ENCODE measurements at places on chromosomes 2 and 18.

GRCh38 chr2:7719876-7720275 is 802.7 kb downstream of the RNF144A start:
- no peak for DNase-seq

DNA sequence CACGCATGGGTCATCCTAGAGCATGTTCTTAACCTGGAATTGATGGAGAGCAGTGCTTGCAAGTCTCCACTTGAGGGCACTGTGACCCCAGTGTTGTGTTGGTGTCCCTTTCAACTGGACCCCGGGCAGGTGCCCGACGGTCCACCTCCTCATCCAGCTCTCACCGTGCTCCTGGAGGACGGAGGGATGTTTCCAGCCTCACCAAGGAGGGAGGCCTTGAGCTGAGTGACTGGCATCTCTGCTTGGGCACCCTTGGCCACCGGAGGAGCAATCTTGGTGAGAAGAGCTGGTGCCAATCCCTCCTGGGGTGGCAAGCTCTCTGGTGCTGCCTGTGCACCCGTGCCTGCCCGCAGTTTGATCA is 45.4 kb upstream of the ASB18 start:
- DNase-seq = no peak

DNA sequence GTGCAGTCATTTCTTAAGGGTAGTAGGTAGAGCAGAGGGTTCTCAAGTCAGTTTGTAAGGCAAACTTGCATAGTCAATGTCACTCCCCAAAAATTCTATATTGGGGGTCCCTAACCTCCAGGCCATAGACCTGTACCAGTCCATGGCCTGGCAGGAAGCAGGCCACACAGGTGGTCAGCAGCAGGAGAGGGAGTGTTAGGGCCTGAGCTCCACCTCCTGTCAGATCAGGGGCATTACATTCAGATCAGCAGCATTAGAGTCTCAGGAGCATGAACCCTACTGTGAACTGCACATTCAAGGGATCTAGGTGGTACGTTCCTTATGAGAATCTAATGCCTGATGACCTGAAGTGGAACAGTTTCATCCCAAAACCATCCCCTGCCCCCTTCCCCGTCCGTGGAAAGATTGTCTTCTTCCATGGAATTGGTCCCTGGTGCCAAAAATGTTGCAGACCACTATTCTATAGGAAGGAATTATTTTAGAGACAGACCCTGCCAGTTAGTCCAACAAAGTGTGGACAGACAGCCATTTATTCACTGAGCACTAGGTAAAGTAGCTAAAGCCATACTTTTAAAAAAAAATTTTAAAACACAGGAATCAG is 6.7 kb downstream of the COA5 start:
- peak; percentile 49 for DNase-seq

DNA sequence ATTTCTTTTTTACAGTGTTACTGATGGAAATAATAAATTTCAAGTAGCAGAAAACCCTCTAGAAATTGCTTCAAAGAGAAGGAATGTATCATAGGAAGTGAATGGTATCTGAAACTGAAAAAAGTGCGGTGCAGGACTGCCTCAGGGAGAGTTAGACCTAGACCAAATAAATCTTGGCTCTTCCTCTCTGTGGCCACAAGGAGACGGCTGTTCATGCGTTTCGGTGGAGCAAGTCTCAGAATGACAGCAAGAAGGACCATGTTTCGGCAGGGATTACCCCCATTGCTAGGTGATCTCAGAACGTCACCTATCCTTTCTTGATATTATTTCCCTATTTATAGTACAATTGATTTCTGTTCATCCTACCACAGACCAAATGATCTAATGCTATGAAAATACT is 522.3 kb downstream of the SOX11 start:
- no peak for DNase-seq

DNA sequence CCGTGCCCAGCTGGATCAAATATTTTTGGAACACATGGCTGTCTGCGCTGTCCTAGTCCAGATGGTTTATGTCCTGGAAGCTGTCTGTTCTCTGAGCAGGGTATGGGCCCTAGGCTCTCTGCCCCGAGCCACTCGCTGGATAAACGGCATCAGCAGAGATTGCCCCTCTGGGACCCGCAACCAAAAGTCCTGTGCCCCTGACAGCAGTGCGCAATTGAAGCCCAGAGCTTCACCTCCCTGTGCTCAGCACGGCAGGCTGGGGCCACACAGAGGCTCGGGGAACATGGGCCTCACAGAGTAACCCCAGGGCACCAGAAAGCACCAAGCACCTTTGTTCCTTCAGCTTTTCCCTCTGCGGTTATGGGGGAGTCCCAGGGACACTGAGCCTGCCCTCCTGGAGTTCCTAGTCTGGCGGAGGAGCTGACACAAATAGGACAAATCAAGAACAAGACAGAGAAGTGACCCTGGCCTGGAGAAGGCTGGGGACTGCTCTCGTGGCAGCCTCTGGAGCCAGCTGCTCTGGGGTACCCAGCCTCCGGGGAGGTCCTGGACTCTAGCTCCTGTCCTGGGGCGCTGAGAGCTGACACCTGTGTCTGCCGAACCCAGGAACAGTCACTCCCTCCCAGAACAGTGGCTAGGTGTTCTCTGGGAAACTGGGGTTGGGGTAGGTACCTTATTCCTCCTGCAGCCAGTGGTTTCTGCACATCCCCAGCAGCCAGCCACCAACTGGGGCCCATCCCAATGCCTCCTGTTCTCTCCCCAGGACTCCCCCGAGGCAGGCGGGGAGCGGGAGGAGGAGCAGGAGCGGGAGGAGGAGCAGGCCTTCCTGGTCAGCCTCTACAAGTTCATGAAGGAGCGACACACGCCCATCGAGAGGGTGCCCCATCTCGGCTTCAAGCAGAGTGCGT is 12.3 kb downstream of the ARID5A start:
- DNase-seq = no peak

DNA sequence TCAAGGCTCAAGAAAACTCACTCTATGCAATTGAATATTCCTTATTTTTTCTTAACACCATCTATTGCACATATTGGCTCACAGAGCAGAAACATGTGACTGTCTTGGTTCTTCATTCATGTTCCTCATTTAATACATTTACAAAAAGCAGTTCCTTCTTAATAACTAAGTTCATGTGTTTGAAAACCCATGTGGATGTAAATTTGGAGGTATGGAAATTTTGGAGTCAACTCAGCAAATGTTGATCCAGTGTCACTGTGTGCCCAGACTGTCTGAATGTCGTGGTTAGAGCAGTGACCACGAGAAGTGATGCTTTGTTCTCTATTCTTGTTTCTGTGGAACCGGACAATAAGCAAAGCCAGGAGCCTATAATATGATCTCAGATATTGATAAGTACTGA is 299.1 kb downstream of the SETBP1 start:
- no peak for DNase-seq

DNA sequence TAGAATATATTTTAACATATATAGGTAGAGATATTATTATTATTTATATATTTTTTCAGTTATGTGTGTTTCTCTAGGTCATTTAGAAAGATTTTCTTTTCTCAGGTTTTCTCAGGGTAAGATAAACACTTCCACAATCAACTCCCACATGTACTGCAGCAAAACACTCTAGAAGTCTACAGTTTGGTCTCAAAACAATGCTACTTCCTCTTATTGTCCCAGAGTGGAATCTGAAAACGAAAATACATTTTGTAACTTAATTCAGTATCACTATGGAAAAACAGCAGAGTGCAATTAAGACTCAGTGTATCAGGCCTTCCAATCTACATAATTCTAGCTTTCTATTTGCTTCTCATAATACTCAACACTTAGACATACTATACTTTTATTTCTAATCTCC is 190.1 kb upstream of the SLC35G4 start:
- DNase-seq = no peak

GRCh38 chr2:237529452-237530402 is 36.6 kb upstream of the PRLH start:
- no peak for DNase-seq

DNA sequence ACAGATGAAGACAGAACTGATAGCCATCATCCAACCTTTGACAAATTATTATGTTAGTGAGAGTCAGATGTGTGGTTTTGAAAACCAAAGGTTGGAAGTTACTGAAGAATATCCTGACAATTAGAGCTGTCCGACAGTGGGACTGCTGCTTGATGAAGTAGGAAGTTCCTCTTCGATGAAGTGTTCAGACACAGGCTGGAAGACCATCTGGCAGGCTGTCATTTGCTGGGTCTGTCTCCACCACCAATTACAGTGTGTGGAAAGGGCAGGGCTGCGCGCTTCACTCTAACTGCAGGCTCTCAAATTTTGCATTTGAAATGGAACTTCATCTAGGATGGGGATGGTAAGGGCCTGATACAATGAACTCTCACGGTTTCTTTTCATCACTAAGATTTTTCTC is 313.8 kb downstream of the PIK3C3 start:
- no peak for DNase-seq

DNA sequence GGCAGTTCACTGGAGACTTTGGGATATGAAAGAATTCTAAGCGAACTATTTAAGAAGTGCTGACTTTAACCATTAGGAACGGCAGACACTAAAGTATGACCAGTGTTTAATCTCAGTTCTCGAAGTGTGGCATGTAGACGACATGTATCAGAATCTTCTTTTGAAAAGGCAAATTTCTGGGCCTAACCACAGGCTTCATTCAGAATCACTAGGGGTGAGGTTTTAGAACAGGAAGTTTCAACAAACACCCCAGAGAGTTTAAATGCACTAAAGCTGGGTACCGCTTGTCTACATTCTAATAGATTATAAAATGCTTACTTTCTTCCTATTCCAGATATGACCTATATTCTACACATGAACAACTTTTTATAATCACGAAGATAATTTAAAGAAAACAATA is 180.3 kb downstream of the ANKRD44 start:
- DNase-seq = no peak

- DNase-seq = no peak
These were observed 180.7 kb downstream of the SUCLG1 start for GRCh38 chr2:84278386-84278785.

GRCh38 chr2:236874866-236875481 is 210.7 kb upstream of the COPS8 start:
- no peak for DNase-seq

- no peak for DNase-seq
These were observed 173.8 kb upstream of the HDAC4 start for GRCh38 chr2:239574434-239575156.

- no peak for DNase-seq
These were observed 7.4 kb downstream of the PLEKHB2 start for GRCh38 chr2:131112529-131112928.

DNA sequence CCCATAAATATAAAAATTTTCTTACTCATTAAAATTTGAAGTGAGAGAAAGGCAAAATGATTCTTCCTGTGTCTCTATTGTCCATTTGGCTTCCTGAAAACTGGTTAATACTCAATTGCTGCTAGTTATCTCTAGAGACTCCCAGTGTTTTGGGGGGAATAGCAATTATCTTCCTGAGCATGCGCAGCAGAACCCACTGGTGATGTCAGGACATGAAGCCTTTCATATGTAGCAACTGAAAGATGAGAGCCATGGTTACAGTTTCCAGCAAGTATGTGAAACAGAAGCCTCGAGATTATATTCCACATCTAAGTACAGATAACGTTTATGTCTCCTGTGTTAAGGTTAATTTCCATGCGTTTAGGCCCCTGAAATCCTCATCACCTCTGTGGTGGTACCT is 254.3 kb upstream of the FIGN start:
- DNase-seq = no peak

- no peak for DNase-seq
These were observed 239.2 kb upstream of the DOK6 start for GRCh38 chr18:69161383-69162028.

- no peak for DNase-seq
These were observed 197.9 kb downstream of the SH3BP4 start for GRCh38 chr2:235149736-235150135.

- DNase-seq = no peak
These were observed 35.7 kb downstream of the SH3YL1 start for GRCh38 chr2:228115-228514.

DNA sequence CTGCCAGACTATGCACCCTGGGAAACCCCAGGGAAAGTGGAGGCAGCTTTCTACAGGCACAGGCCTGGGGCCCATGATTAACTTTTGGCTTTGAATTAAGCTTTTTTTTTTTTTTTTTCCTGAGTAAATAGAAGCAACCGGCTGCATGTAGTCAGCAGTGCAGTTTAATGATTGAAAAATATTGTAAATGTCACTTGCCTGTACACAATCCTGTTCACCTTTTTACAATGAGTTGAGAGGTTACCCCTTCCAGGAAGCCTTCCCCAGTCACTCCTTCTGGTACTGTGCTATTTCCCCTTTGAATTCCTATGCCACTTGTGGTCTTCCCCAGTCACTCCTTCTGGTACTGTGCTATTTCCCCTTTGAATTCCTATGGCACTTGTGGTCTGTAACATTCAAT is 475.6 kb downstream of the TDRD15 start:
- DNase-seq = no peak

- no peak for DNase-seq
These were observed 83.3 kb upstream of the SALL3 start for GRCh38 chr18:78896111-78896905.

- no peak for DNase-seq
These were observed 174.4 kb downstream of the RPIA start for GRCh38 chr2:88865801-88866371.

DNA sequence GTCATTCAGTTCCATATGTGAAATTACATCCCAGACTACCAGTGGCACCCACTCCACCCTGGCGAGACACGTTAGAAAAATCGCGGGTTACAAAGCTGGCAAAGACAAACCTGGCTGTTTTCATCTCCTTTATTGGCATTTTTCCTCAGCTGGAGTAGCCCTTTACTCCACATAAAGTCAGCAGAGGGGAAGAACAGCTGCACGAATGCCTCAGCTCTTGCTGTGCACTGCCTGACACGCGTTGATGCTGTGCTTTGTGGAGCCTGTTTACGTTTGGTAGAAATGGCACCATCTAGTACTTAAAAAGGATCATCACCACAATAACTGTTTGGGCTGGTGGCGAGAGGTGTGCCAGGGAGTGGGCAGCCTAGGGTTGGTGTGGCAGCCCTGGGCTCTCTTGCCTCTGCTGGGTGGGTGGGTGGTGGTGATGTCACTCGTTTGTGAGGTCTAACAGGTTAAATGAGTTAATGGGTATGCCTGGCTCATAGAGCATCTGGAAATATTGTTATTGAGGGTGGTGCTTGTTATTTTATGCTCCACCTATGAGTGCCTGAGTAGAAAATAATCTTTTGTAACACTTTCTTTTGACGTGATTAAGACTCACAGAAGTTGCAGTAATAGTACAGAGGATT is 16.4 kb downstream of the FARP2 start:
- peak; percentile 27 for DNase-seq

GRCh38 chr2:229636571-229636970 is 77.8 kb downstream of the DNER start:
- no peak for DNase-seq

- DNase-seq = no peak
These were observed 5.0 kb downstream of the RUFY4 start for GRCh38 chr2:218074031-218074430.

DNA sequence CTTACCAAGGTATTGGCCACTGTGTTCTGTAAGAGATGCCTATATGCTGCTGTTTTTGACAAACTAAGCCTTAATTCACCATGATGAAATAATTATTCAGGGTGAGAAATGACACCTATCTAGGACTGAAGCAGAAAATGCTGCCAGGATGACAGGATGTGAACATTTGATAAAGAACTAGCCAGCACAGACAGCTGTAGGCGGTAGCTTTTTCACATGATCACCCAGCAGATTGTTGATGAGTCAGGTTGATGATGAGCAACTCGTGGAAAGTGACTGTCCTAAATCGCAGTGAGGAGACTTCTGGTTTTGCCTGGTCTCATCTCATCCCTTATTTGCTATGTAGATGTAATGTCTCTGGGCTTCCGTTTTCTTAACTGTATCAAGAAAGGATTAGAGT is 144.1 kb downstream of the PRPF40A start:
- DNase-seq = no peak
